ENCODE measurements at places on chromosomes 3 and 15.

DNA sequence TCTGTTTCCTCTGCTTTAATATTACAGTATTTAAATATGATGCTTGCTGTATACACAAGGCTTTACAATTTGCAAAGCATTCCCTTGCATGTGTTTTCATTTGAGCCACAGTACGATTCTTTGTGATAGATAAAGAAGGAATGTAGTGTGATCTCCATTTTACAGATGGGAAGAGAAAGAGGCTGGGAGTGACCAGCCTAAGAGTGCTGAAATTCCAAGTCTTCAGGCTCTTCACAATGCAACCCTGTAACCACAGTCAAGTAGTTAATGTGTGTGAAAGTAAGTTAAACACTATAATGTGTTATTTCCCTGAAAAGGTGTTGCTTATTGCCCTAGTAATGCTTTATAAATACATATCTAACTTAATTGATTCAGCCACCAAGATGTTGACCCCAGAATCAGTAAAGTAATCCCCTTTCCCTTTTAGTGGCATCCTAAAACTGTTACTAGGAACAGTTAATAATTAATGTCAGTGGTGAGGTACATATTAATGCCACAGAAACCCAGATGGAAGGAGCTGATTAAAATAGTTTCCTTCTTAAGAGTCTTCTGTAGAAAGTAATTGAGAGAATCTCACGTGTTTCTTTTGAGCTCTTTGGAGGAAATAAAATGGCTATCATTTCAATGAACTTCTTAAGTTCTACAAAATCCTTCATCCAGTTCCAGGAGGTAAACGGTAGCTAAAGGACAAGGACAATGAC lies 110.4 kb downstream of the IL12A start:
- no peak for DNase-seq

GRCh38 chr3:141313093-141313683 lies 55.1 kb upstream of the ZBTB38 start:
- no peak for DNase-seq

DNA sequence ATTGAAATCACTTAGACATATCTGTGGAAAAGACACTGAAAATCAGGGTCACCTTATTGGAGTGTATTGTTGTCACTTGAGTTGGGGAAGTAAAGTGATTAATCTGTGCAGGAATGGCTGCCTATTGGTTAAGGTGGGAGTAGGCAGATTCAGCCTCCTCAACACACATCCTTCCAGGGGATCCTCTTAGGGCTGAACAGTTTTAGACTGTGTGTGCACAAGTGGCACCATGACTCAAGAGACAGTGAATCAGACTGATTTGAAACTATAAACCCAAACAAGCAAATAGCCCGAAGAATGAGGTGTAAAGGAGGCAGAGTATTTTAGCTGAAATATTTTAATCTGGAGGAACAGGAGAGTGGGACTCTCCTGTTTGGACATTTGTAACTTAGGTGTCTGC lies 4.9 kb downstream of the ABHD17C start:
- DNase-seq = no peak

DNA sequence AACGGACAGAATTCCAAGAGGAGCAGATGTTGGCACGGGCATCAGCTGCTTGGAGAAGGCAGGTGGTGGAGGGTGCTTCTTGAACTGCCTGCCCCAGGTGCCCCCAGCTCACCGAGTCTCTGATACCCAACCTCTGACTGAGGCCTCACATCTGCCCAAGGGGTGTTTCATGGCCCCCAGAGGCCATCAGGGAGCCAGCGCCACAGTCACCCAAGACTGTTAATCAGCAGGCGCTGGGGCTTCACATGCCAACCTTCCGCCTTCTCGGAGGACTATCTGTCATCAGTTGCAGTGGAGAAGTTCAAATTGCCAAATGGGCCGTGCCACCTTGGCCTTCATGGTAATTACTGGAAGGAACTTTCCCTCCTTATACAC lies 61.9 kb upstream of the SLC6A1 start:
- DNase-seq = no peak

DNA sequence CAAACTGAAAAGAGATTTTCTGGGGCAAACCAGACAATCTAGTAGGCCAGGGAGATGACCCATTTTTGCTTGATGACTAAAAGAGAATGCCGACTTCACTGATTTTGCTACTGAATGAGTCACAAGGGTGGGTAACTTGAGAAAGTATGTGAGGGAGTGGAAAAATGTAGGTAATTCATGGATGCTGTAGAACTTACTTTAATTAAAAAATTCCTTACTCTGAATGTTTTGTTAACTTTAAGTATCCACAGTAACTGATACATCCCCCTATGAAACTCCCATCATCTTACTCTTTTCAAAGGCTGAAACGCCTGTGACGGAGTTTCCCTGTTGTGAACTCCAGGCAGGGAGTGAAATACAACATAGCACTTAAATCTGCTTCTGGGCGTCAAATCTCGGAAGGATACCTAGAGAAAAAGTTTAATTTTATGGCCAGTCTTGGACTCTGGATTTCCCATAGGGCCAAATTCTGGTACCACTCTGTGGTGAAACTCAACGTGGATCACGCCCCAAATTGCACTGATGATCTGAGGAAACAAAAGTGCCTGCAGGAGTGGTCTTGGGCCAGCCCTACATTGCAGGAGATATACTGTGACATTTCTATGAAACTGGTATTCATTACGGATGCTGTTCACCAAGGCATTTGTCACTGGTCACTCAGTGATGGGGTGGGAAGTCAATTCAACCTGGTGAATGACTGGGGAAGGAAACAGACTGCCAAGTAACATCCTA lies 24.0 kb downstream of the GOLIM4 start:
- no peak for DNase-seq

GRCh38 chr3:45332901-45333407 lies 55.4 kb upstream of the LARS2 start:
- no peak for DNase-seq

All from omental fat pad (tissue), 4 donors.